NK-92 treated with Interleukin-12 subunit alpha and Interleukin-12 subunit beta, amount 100 ng/mL, for 24 hours (cell line): ENCODE measurements at places on chromosomes 2 and 18.

DNA sequence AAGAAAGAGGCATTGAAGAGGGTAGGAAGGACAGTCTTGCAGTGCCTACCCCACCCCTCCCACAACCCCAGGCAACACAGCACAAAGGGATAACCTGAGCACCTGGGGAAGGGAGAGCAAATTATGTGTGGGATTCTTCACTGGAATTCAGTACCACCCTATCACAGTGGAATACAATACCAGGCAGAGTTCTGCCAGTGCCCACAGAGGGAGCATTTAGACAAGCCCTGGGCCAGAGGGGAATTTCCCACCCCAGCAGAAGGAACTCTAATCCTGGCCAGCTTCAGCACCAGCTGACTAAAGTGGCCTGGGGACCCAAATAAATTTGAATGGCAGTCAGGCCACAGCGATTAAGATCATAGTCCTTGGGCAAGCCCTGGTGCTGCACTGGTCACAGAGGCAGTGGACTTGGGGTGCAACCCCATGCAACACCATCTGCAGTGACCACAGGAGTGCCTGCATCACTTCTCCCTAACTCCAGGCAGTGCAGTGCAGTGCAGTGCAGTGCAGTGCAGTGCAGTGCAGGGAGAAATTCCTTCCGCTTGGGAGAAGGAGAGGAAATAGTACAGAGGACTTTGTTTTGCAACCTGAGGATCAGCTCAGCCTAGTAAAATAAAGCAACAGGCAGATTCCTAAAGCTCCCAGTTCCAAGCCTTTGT, 147.8 kb upstream of the SRD5A2 start:
- DNase-seq, result no peak

- no peak for DNase-seq
Observed at GRCh38 chr2:176085861-176086771, 2.4 kb upstream of the EVX2 start.

DNA sequence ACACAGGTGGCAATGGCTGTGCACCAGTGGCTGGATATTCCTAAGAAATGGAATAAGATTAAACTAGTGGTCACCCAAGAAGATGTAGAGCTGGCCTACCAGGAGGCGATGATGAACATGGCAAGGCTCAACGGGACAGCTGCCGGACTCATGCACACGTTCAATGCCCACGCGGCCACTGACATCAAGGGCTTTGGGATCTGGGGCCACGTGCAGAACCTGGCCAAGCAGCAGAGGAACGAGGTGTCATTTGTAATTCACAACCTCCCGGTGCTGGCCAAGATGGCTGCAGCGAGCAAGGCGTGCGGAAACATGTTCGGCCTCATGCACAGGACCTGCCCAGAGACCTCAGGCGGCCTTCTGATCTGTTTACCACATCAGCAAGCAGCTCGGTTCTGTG, 190.8 kb downstream of the FTCDNL1 start:
- no peak for DNase-seq

DNA sequence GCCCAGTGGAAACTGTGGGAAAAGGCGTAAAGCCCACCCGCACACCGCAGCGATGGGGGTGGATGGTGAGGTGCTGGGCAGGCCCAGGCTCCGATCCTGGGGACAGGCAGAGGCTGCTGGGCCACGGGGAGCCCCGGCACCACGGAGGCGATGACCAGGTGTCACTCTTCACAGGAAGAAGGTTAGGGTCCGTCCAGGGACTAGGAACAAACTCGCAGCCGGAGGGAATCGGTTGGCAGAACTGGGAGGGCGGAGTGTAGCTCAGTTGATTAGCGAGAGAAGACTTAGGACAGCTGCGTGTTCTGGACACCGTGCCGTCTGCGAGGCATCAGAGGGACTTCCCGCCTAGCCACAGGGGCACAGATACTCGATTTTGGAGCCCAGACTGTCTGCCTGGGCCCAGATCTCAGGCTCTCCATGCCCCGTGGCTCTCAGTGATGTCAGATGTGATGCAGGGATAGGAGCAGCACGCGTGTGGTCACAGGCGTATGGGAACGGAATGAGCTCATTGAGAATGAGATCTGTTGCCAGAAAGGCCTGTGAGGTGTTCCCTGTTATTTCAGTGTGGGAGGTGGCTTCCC, 16.1 kb upstream of the ALLC start:
- no peak for DNase-seq

DNA sequence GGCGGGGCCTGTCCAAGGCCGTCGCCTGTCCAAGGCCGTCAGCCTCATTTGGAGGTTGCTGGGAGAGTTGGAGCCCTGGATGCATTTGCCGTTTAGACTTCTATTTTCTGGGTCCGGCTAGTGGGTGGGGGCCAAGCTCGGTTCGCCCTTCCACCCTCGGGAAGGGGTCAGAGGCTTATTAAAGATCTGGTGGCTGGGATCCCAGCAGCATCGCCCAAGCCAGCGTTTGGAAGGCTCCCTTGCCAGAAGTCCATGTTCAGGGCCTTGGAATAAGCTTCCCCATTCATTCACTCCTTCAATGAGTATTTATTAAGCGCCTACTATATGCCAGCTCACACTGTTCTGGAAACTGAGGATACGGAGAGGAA, 516 bp upstream of the DOCK10 start:
- no peak for DNase-seq
